CD4-positive, alpha-beta T cell treated with Interleukin-15 for 4 hours (primary cell): ENCODE measurements at places on chromosomes 3 and 15.

- DNase-seq: no peak
Observed at GRCh38 chr3:172137287-172138192, 98.2 kb downstream of the FNDC3B start.

DNA sequence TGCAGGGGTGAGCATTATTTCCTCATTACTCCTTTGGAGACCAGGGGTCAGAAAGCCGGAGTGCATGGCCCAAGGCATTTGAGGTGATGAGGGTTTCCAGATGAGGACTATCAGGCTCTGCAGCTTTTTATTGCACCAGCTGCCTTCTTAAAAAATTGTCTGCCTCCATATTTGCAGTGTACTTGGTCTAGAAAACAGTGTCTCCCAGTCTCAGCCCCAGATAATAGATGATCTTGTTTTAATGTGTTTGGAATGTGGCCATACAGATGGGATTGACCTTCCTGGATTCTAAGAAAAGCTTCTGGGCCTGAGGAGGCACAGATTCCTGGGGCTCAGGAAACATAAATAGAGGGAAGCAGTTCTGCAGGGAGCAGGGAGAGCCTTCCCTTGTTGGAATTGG lies 123.3 kb downstream of the GABRG3 start:
- DNase-seq: no peak

DNA sequence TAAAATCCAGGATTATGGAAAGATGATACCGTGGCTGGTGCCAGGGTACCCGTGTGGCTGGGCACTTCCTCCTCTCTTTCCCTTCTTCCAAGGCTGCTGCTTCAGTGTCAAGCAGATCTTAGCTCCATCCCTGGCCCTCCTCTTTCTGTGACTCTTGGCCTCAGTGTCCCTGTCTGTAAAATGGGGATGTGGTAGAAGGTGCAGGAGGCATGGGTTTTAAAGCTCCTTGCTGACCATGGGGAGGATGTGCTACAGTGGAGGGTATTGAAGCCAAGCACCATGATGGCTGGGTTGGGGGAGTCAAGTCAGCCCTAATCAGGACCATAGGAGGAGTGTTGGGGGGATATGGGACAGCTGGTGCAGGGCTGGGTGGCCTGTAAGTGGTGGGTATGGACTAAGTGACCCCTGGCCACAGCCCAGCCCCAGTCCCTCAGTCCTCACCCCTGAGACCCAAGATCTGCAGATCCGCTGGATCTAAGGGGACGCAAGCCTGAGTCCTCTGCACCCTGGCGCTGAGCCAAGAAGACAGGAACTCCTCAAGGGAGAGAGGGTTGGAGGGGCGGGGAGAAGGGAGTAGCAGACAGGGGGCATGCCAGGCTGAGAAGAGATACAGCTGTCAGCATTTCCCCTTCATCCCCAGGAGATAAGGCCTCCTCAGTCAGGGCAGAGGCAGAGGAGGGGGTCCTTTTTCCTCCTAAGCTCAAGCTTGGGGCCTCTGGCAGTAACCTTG lies 12.0 kb downstream of the PTH1R start:
- no peak for DNase-seq

DNA sequence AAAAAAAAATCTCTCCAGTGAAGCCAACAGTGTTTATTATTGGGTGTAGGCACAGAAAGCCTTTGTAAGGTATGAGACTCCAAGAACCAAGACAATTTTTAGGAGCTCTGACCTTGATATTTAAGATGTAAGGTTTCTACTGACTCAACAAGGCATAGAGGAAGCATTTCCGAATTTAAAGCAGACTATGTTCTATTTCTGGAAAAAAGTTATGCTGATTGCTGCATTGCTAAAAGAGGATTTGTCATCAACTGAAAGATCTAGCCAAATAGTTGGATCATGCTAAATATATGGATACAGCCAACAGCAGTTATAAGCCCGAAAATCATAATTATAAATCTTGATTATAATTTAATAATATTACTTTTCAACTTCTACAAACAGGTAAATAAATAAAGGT lies 53.3 kb upstream of the MELTF start:
- DNase-seq: no peak

- DNase-seq: no peak
Observed at GRCh38 chr3:124033360-124034015, 41.6 kb upstream of the ROPN1 start.

GRCh38 chr15:47477341-47477740 lies 240.0 kb upstream of the SEMA6D start:
- no peak for DNase-seq

GRCh38 chr3:127488141-127488672 lies 102.3 kb downstream of the TPRA1 start:
- no peak for DNase-seq

DNA sequence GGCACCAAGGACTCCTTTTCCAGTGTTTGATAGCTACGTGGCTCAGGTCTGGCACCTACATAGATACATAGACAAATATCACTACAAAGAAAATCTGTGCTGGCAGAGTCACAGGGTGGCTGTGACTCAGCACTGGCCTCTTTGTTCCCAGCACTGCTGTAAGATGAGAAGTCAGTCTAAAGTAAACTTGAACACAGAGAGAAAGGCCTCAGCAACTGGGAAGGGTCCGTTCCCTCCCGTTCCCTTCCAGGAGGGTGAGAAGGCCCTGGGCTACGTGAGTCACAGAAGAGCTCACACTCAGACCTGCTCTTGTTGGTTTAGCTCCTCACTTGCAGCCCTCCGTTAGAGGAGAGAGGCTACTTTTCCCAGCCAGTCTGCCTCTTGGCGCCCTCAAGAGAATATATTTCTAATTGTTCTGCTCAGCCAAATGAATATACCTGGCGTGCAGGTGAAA lies 23.1 kb downstream of the ANXA2 start:
- no peak for DNase-seq

DNA sequence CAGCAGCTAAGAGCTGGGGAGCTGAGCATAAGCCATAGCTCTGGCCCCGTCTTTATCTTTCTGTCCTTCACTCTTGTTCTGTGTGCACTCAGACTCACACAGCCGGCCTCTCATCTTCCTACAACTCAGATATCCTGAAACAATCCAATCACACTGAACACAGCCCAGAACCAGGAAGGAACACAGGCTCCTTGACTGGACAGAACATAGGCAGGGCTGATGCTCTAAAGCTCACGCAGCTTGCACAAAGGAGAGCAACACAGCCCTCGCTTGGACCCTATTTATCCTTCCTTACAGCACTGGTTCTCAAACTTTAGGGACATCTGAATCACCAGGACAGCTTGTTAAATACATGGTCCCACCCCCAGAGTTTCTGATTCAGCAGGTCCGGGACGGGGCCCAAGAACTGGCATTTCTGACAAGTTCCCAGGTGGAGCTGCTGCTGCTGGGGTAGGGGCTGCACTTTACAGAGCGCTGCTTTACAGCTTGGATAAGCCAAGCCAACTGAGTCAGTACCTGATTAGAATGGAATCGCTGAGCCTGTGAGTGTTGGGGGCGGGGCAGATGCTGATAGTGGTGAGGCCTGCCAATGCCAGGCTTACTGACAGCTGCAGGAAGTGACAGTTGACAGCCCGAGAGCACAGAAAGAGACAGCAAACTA lies 65.1 kb downstream of the MRPL46 start:
- no peak for DNase-seq

- peak; percentile 55 for DNase-seq
Observed at GRCh38 chr3:141011232-141011996, 39.7 kb upstream of the SPSB4 start.

GRCh38 chr15:64251121-64251520 lies 88.3 kb upstream of the PPIB start:
- peak; percentile 43 for DNase-seq

DNA sequence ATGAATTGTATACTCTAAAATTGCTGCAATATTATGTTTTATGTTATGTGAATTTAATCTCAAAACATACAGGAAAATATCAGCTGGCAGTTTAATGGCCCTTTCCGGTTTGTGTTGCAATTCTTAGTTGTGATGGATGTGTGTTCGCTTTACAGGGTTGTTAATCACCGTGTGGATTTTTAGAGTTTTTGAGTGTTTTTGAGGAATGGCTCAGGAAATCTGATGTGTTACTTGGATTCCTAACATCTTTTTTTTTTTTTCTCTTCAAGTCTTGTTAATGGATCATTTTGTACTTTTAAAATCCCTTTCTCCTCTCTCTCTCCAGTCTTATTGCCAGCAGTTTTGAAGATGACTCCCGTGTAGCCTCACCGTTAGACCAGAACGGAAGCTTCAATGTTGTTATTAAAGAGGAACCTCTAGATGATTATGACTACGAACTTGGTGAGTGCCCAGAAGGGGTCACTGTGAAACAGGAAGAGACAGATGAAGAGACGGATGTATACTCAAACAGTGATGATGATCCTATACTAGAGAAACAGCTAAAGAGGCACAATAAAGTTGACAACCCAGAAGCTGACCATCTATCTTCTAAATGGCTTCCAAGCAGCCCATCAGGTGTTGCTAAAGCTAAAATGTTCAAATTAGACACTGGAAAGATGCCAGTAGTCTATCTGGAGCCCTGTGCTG lies 35.7 kb downstream of the MGA start:
- DNase-seq: peak; percentile 65

DNA sequence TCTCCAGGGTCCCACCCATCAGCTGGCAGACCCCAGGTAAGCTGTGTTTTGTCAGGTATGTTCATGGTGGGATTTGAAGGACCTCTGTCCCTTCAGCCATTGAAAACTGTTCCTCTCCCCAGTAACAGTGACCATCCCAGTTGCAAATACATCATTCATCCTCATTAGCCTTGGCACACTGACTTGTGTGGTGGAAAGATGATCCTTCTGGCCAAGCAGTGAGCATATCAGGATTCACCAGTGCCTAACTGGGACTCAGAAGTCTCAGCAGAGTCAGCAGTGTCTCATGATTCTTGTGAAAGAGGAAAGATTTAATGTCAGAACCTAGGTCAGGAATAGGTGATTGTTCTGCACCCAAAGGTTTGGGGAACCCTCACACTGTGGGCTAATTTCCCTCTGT lies 90.2 kb downstream of the DNAJB8 start:
- DNase-seq: no peak

DNA sequence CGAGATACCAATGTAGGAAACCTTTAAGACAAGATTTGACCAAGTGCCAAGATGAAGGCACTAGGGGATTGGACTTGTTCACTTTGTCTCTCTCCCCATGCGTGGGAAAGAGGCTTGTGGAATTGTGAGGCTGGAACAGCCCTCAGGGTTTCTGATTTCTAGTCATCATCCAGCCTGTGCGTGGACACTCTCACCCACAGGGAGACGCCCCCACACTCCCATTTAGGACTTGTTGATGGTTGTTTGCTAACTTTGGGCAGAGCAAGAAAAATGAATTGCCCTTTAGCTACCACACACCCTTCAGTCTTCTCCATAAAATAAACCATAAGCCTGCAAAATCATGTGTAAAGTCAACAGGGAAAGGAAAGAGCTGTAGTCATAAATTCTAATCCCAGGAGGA lies 18.4 kb downstream of the ACKR2 start:
- no peak for DNase-seq

DNA sequence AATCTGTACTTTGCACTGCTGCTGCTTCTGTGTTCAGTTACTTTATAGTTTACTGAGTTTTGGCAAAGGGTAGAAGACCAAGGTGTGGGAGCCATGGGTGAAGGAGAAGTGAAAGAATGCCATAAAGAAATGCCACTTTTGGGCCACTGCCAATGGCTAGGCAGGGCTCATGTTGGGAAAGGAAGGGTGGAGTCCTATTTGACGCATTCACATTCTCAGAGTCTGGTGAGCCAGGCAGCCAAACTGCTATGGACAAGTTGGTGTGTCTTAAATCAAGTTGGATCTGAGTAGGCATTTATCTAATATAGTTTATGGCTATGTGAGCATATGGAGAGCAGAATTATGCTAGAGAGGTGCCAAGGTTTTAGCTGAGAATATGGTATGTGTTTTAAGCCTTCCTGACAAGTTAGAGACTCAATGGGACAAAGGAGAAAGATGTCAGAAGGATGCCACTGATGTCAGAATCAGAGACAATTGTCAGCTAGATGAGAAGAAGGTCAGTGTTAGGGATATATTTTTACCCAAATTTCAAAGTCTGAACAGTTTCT lies 296.1 kb downstream of the AGBL1 start:
- DNase-seq: no peak

DNA sequence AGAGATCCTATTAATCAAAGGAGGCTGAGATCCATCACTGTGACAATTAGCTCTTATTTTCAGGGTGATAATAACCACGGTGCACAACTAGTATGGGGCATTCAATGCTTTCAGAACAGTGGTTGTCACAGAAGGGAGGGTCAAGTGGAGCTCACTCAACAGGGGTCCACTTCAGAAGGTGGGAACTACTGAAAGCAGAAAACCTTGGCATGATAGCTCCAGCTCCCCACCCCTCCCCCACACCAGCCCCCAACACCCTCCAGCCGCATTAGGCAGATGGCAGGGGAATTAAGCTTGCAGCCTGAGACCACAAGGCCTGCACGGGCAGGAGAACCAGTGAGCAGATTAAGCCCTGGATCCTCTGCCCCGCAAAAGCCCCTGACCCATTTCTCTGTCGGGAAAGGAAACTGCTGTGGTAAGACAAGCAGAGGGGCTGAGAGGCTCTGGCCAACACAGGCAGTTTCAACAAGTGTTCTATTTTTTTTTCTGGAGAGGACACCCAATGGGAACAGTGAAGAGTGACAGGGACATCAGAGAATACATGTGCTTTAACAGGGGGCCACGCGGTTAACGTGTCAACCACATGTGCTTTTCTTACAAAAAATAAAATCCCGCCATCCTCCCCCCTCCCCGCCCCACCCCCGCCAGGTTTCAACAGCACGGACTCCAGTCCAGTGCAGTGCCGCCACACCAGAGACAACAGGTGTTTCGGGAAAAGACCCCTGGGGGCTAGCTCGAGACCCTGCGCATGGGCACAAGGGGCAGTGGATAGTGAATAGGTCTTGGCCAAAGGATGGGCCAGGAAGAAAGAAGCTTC lies 997 bp downstream of the FYCO1 start:
- peak; percentile 52 for DNase-seq

DNA sequence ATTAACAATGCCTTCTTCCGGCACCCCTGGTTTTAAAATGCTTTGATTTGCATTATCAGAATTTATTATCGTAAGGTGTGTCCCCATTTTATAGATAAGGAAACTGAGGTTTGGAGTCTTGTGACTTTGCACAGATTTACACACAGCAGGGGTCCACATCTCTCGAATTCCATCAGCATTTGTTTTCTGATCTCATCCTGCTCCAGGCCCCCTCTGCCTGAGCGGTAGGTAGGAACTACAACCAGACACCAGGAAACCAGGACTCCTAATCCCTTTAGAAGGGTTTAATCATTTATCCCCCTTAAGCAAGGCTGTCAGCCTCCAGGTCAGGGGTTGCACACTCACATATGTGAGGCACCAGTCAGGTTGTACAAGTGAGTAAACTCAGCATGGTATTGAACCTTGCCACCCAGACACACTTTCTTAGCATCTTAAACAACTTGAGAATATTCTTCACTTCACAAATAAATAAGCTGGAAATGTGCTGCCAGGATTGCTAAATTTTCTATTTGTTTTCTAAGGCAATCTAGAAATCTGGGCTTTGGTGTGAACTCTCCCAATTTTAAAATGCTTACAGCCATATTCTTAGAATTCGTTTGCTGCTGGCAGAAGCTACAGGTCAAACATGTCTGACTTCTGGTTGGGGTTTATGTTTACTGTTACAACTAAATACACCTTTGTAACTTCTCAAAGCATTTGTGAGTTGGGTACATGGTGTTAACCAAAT lies 31.7 kb upstream of the CMTM7 start:
- DNase-seq: no peak
